ENCODE measurements at places on chromosomes 12 and 14. TPM values are rescaled to one million over a fixed set of nuclear protein-coding genes. Genes with fewer than 3 reads are reported as not detected.

DNA sequence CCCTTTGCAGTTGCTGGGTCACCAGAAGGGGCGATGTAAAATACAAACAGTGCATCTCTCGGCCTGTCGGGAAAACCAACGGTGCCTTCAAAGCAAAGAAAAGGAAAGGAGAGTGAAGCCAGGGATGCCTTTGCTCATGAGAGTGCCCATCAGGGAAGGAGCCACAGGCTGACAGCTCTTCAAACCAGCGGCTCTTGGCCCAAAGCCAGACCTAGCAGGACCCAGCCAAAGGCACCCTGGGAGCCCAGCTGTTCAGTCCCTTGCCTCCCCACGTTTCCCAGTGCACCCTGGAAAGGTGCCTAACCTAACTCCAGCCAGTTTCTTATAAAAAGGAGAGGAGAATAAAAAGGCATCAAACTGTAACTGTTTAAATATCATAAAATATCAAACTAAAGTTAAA, 29.2 kb downstream of the PRMT8 start:
- DNase-seq: no peak

Gene GLIPR1L2
- not detected for total RNA-seq

Gene C1QL4
- total RNA-seq: 0.39 TPM

DNA sequence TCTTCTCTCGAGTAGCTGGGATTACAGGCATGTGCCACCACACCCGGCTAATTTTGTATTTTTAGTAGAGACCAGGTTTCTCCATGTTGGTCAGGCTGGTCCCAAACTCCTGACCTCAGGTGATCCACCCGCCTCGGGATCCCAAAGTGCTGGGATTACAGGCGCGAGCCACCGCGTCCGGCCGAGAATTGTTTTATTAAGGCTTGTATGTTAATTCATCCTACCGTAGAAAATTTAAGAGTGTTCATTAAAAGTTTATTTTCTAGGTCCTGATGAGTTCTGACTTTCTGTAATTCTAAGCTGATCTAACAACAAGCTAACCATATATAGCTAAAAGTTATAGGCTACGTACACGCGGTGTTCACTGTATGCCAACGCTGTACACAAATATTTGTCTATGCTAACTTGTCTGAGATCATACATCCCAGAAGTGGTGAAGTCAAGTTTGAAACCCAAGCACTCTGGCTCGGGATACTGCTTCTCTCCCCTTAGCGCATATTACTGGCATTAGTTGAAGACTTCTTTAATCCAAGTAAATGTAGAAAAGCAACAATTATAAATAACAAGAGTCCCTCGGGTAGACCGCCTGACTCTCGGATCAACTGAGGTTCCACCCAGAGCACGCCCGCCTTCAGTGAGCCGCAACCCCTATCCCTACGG, 570 bp upstream of the MRPS35 start:
- peak; percentile 37 for DNase-seq

DNA sequence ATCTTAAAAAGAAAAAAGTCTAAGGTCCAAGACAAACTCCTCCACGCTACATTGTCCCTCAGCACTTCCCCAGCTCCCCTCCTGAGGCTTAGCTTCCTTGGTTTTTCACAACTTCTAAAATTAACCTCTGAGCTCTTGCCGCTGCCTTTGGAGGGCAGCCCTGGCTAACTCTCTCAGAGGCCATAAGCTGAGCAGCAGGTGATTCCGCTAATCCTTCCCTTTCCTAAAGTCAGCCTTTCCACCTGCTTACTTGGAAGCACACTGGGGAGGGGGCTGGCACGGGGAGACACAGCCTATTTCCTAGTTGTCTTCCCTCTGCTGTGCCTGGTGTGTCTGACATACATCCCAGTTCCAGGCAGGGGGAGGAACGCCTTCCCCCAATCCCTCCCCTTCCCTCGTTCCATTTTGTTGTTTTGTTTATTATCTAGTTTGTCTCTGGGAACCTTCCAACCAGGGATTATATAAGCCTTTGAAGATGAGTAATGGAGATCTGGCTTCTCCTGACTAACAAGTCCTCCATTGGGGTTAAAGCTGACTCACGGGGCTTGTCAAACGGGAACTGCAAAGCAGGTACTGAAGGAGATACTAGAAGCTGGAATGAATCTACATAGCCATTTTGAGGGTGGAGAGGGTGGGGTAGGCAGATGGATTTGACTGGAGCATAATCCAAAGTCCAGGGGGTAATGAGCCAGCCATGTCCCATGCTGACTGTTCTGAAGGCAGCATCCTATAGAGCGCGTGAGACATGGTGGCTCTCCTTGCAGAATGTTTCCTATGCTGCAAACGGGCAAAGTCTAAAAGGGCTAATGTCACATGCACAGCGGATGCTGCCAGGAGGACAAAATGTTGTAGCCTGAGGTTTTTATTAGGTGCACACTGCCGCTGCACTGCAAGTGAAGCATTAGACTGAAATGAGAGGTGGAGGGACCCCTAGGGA, 230.8 kb downstream of the FOXN3 start:
- DNase-seq: peak; percentile 91

Gene LRRC10
- total RNA-seq: not detected

Gene CCDC198
- total RNA-seq: not detected

Gene RFX4
- total RNA-seq: not detected

GRCh38 chr12:11559626-11560340, 89.7 kb upstream of the ETV6 start:
- no peak for DNase-seq

GRCh38 chr12:56110571-56110970, 5.9 kb upstream of the RPL41 start:
- no peak for DNase-seq

GRCh38 chr12:51848841-51849735, 570 bp upstream of the FIGNL2 start:
- no peak for DNase-seq

Gene COX8C
- total RNA-seq: not detected

DNA sequence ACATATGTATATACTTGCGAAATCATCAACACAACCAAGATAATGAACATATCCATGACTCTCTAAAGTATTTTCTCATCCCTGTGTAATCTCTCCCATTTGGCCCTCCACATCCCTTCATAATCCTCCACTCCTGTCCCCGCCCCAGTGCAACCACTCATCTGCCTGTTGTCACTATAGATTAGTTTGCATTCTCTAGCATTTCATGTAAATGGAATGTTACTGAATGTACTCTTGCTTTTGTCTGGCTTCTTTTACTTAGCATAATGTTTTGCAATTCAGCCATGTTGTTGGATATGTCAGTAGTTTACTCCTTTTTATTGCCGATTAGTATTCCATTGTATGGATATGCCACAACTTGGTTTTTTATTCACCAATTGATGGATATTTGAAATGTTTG, 99.1 kb downstream of the BICD1 start:
- no peak for DNase-seq

Gene CBLN3
- 0.15 TPM for total RNA-seq

DNA sequence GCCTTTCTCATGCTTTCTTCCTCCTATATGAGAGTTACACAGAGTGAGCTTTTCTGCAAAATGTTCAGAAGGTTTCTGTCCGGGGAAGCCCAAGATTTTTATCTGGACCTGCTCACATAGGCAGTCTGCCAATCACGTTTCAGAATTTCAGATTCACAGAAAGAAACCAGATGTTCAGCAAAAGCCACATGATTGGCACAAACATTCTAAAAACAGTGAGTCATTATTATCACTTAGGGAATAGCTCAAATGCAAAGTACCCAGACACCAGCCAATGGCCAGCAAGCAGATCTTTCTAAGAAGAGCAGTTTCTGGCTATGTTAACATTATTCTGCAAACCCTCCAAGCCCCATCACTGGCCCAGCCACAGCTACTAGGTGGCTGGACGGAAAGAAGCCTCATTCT, 1558.5 kb upstream of the TMEM132C start:
- peak; percentile 55 for DNase-seq

Gene SLC11A2
- total RNA-seq: 17.9 TPM

GRCh38 chr14:93332853-93333630, at the start of gene BTBD7:
Gene BTBD7 (minus strand): TSS chr14:93333036. CDS start chr14:93296051, 36,985 bp downstream.
- peak; percentile 89 for DNase-seq

- DNase-seq: no peak
Measured at GRCh38 chr14:55450987-55451386, 10.6 kb upstream of the TBPL2 start.

Gene SMIM41
- not detected for total RNA-seq

DNA sequence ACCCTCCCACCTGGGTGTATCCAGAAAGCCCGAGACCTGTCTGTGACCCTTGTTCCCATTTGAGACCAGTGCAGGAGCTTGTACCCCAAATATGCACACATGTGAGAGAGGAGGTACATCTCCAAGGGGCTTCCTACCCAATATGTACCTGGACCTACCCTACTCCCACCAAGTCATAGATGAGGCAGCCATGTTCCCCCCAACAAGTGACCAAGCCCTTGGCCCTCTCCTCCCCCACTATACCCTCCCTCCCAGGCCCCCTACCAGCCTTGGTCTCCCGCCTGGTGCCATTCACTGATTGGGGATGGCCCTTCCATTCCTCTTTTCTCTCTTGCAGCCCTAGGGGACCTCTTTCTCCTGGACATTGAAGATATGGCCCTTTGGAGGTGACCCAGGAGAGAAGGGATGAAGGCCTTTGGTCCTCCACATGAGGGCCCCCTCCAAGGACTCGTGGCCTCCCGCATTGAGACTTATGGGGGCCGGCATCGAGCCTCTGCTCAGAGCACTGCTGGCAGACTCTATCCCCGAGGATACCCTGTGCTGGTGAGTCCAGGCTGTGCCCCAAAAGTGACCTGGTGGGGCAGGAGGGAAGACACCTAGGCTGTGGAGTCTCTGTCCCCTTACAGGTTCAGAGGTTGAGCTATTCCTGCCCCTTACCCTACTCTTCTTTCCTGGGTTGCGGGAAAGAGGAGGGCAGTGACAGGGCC, 1.5 kb downstream of the PLEKHG6 start:
- DNase-seq: no peak

Gene SLC6A15
- total RNA-seq: 0.27 TPM

DNA sequence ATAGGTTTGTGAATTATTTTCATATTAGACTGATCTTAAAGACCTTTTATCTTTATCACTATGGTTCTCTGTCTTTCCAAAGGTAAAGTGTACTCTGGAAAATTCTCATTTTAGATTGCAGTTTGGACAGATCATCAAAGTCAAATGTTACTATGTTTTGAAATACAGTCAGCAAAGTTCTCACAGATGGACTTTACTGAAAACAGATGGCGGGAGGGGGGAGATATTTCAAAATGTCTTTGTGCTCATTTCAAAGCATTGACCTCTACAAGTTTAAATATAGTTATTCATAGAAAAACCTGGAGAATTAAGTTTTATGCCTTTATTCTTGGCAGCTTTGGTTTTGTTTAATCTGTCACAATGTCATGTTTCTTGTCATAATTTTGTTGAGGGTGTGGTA, 51.8 kb upstream of the LRTM2 start:
- no peak for DNase-seq

- DNase-seq: peak; percentile 46
Measured at GRCh38 chr12:18224745-18225144, 36.6 kb upstream of the PIK3C2G start.

GRCh38 chr14:22564463-22564862, 24.6 kb downstream of the DAD1 start:
- DNase-seq: no peak

Gene AVPR1A
- total RNA-seq: not detected

Gene HOXC6
- 2.5 TPM for total RNA-seq

GRCh38 chr12:16385782-16386646, 38.6 kb downstream of the MGST1 start:
- peak; percentile 63 for DNase-seq

- no peak for DNase-seq
Measured at GRCh38 chr14:50874757-50875156, 2.9 kb downstream of the ABHD12B start.

GRCh38 chr14:95759941-95760340, 46.0 kb upstream of the TCL1A start:
- DNase-seq: no peak

DNA sequence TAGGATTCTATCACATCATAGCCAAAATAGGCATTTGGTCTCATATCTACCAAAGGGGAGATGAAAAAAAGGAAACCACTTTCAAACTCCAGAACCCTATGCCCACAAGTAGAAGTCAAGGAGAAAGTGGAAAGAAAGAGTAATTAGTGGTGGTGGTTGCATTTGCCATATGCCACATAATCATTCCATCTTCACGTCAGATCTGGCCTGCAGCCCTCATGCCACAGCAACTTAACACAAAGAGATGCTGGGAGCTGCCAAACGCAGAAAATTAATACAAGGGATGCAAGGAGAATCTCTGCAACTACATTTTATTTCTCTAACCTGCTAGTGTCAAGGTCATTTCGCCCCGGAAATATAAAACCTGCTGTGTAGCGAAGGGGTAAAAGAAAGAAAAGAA, 148.6 kb upstream of the FOXN3 start:
- no peak for DNase-seq

DNA sequence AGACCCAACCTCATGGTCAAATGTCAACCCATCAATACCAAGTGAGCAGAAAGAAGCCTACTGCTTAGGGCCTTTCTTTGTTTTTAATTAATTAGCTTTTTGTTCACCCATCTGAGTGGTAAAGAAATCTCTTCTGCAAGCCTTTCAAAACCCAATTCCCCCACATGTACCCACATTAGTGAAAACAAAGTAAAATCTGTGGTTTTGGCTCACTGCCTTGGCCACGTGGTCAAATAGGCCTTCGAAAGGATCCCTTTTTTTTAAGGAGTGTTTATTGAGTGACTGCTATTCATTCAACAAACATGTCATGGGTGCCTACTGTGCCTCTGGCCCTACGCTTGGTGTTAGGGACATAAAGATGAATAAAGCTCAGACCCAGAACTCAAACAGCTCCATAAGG, 160.1 kb downstream of the NUAK1 start:
- DNase-seq: peak; percentile 66

Gene OTX2
- not detected for total RNA-seq

Gene DTX1
- total RNA-seq: not detected

DNA sequence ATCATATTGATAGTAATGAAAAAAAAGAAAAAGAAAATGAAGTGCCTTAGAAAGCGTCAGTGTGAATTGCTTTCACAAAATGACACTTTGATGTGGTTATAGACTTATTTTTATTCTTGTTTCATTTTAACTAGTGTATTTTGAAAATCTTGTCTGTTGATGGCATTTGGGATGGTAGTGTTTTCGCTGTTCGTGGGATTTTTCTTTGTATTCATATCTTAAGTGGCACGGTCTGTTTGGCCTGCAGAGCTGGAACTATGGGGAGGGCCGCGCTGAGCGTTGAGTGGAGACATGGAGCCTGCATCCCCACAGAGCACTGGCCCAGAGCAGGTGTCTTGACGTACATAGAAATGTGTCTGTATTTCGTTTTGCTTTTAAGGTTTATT, 61.6 kb downstream of the WDR20 start:
- no peak for DNase-seq

Gene FAM181A
- not detected for total RNA-seq

DNA sequence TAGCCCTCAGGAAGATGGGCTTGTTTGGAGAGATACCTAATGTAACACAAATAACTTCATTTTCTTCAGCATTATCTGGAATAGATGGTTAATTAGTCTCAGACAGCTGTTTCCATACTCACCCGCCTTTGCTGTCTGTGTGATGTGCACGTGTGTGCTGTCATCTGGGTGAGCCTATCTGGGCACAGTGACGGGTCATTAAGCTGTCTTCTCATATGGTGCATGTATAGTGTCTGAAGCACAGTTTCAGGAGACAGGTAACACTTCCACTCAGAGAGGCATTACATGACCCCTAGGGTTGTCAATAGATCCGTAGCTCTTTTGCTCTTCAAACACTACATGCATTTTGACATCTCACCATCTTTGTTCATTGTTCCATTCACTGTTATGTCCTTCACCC, 493.3 kb downstream of the APAF1 start:
- no peak for DNase-seq

GRCh38 chr12:32454866-32455265, 55.5 kb downstream of the FGD4 start:
- DNase-seq: no peak

Gene OR11H6
- total RNA-seq: not detected

All from M059J (cell line).